ENCODE measurements at places on chromosomes 6 and 20.

- no peak overlapping the region for H3K27ac ChIP-seq
- no peaks in the 10 kb centered on the region for H3K4me1 ChIP-seq
- H3K27me3 ChIP-seq = no peaks in the 10 kb centered on the region
- no peak for DNase-seq
Measured at GRCh38 chr6:112501705-112502104, 154.6 kb downstream of the RFPL4B start.

- DNase-seq = no peak
- H3K36me3 ChIP-seq = peaks cover 20% of the 10 kb centered on the region
- H3K4me1 ChIP-seq = peaks cover 14% of the 10 kb centered on the region
- H3K4me3 ChIP-seq = no peak overlapping the region
- H3K27ac ChIP-seq = no peak overlapping the region
Measured at GRCh38 chr6:125899726-125900182, 56.8 kb upstream of the HINT3 start.

DNA sequence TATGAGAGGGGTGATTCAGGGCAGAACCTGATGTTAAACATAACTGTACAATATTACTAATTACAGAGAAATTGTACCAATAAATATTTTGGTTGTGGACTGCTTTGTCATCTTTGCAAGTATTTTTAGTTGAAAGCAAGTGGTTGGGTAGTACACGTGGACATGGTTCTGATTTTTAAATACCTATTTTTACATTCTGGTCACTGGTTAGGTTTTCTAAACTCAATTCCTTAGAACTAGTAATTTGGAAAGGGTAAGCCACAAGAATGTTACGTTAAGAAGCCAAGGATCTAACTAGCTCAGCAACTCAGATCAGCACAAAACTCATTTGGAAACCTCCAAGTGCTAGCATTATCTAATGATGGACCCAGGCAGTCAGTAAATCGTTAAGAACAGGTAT is 2.7 kb downstream of the EPB41L2 start:
- peaks cover 26% of the 10 kb centered on the region for H3K4me1 ChIP-seq
- peaks cover 26% of the 10 kb centered on the region for H3K27me3 ChIP-seq
- DNase-seq = no peak
- H3K4me3 ChIP-seq = no peak overlapping the region

DNA sequence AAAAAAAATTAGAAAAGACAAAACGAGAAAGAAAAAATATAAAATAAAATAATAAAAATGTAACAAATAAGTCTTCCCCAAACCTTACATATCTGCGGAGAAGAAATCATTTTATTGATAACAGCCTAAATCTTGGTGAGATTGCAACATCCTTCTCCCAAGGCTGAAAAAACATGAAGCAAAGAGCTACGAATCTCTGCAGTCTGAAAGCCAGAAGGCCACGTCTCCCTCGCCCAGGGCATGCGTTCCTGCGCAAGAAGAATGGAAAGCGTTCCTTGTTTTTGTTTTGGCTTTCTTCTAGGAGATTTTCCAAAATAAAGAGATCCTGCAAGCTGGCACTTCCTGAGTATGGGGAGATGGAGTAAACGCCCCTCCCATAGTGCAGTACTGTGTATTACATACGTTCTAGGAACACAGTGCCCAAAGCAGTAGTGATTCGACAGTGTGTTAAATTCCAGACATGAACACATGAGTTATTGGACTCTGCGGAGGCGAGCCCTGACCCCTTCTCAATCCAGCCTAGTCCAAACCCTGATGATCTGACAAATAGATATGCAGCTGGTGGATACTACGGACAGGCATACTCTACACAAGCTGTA is 126.7 kb upstream of the RREB1 start:
- H3K4me1 ChIP-seq = no peaks in the 10 kb centered on the region
- H3K36me3 ChIP-seq = no peaks in the 10 kb centered on the region
- H3K27ac ChIP-seq = no peak overlapping the region
- H3K4me3 ChIP-seq = no peak overlapping the region
- H3K27me3 ChIP-seq = peaks cover 10% of the 10 kb centered on the region

- H3K4me1 ChIP-seq = peaks cover 9% of the 10 kb centered on the region
- H3K36me3 ChIP-seq = peaks cover 38% of the 10 kb centered on the region
- no peak overlapping the region for H3K4me3 ChIP-seq
- no peaks in the 10 kb centered on the region for H3K27me3 ChIP-seq
Measured at GRCh38 chr6:138416206-138416605, 12.2 kb downstream of the HEBP2 start.

- H3K36me3 ChIP-seq = peaks cover 70% of the 10 kb centered on the region
- no peaks in the 10 kb centered on the region for H3K27me3 ChIP-seq
- H3K4me1 ChIP-seq = peaks cover 15% of the 10 kb centered on the region
- no peak for DNase-seq
Measured at GRCh38 chr6:144544266-144544830, 259.2 kb downstream of the UTRN start.

Data from activated T-helper 2 cell treated with anti-CD3 and anti-CD28 coated beads, Interferon-gamma antibody, Interleukin-2, Interleukin-4, amounts not matched to agents 10 μg/mL and 5 μg/mL and 100 μg/mL, durations not matched to agents 14 hours and 24 hours and 36 hours (primary cell).